ENCODE measurements at places on chromosomes 2 and 18.

- peak; percentile 64 for DNase-seq
These were observed 91.5 kb upstream of the TMEFF2 start for GRCh38 chr2:192286093-192286701.

DNA sequence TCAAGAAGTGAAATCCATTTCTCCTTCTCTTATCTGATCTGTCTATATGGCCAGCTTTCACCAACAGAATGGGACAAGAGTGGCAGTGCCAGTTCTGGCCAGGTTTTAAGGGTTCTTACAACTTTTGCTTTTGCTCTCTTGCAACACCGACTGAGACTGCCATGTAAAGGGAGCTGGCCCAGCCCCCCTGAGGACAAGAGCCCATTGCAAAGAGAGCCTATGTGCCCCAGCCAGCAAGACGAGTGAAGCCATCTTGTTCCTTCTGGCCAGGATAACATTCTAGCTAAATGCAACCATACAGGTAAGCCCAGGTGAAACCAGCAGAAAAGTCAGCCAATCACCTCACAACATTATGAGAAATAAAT is 101.0 kb upstream of the RND3 start:
- no peak for DNase-seq

GRCh38 chr2:26000561-26001082 is 18.3 kb upstream of the KIF3C start:
- peak; percentile 62 for DNase-seq

GRCh38 chr2:241959751-241960269 is 90.3 kb downstream of the RTP5 start:
- no peak for DNase-seq

All from HT-29 (cell line).